ENCODE measurements at places on chromosomes 7 and 10. TPM values are rescaled to one million over a fixed set of nuclear protein-coding genes. Genes with fewer than 3 reads are reported as not detected.

DNA sequence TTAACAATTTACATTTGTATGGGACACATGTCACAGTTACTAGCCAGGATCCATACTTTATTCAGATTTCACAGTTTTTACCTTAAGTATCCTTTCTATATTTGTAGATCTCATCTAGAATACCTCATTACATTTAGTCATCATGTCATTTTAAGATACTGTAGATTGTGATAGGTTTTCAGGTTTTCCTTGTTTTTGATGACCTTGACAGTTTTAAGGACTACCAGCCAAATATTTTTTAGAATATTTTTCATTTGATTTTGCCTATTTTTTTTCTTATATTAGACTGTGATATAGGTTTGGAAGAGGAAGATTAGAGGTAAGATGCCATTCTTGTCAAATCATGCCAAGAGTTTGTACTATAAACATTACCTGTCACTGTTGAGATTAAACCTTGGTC is 460.3 kb downstream of the ANKRD7 start:
- no peaks in the 10 kb centered on the region for H3K36me3 ChIP-seq
- no peaks in the 10 kb centered on the region for H3K27me3 ChIP-seq
- no peaks in the 10 kb centered on the region for H3K4me1 ChIP-seq
- DNase-seq, result no peak

Gene NKX6-2
- total RNA-seq, result 0.24 TPM

GRCh38 chr10:46287846-46288477 is 1.2 kb downstream of the ANTXRL start:
- H3K36me3 ChIP-seq, result no peaks in the 10 kb centered on the region
- no peak overlapping the region for H3K4me3 ChIP-seq
- peaks cover 18% of the 10 kb centered on the region for H3K4me1 ChIP-seq
- no peak overlapping the region for H3K27ac ChIP-seq

DNA sequence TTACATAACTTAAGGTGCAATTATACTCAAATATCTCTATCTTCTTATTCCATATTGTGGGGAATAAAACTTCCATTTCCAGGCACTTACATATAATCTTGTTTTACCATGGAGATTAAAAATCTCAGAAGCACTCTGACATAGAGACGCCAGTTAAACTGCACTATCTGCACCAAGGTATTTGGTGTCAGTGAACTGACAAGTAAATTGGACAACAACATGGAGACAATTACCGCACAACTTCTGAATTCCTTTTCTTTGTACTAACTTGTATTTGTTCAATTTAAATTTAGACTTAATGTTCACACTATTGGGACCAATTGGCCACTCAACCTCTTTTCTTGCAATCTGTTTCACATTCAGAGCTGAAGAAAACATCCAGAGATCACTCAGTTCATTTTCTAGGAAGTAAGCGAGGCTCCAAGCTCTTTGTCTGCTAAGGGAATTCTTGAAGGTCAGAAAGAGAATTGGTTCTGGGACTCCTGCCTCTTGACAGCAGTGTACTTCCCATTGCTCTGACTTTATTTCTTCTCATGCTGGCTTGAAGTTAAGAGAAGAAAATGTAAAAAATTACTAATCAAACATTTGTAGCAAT is 184.7 kb downstream of the CHCHD3 start:
- H3K4me3 ChIP-seq, result no peak overlapping the region
- peaks cover 6% of the 10 kb centered on the region for H3K36me3 ChIP-seq
- no peak overlapping the region for H3K27ac ChIP-seq
- no peak for DNase-seq

GRCh38 chr10:94115725-94116124 is 122.0 kb downstream of the PLCE1 start:
- H3K27me3 ChIP-seq, result no peaks in the 10 kb centered on the region
- no peaks in the 10 kb centered on the region for H3K36me3 ChIP-seq
- H3K27ac ChIP-seq, result no peak overlapping the region
- no peak for DNase-seq
- H3K4me1 ChIP-seq, result no peaks in the 10 kb centered on the region
- no peak overlapping the region for H3K4me3 ChIP-seq

- H3K36me3 ChIP-seq, result no peaks in the 10 kb centered on the region
- H3K27me3 ChIP-seq, result no peaks in the 10 kb centered on the region
- no peak overlapping the region for H3K27ac ChIP-seq
- DNase-seq, result no peak
Observed at GRCh38 chr10:78581133-78581694, 487.6 kb upstream of the ZMIZ1 start.

GRCh38 chr7:10299384-10299783 is 674.3 kb upstream of the PHF14 start:
- H3K27me3 ChIP-seq, result no peaks in the 10 kb centered on the region
- H3K4me3 ChIP-seq, result no peak overlapping the region
- H3K27ac ChIP-seq, result no peak overlapping the region
- DNase-seq, result no peak
- H3K4me1 ChIP-seq, result peaks cover 10% of the 10 kb centered on the region

- no peak overlapping the region for H3K4me3 ChIP-seq
- no peaks in the 10 kb centered on the region for H3K27me3 ChIP-seq
- H3K36me3 ChIP-seq, result no peaks in the 10 kb centered on the region
- DNase-seq, result no peak
Observed at GRCh38 chr10:97882142-97883091, 32.8 kb downstream of the GOLGA7B start.

Gene MYH16
- total RNA-seq, result not detected

DNA sequence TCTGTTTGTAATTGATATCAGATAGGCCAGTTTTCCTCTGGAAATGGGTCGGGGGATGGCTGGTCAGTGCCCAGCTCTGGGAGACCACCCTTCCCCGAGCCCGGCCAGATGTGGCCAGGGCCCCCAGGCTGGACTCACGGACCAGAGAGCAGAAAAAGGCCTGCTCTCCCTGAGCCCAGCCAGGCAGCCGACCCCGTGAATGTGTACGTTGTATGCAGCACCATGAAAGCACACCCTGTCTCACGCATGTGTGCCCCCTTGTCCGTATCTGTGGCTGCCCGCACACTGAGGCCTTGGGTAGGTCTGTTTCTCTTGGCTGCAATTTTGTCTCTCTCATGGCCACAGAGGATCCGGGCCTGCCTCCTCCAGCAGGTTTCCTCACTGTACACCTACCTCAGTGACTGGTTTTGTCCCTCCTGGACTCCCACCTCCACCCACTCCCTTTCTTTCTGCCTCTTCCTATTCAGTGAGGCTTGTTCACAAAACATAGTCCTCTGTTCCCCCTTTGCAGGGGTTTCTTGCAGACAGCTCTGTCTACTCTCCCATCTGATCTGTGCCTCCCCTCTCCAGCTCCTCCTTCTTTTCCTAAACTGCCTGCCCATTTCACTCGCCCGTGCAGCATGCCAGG is 23.6 kb upstream of the ANKRD2 start:
- H3K27me3 ChIP-seq, result no peaks in the 10 kb centered on the region
- H3K36me3 ChIP-seq, result no peaks in the 10 kb centered on the region
- DNase-seq, result no peak
- no peak overlapping the region for H3K27ac ChIP-seq
- no peak overlapping the region for H3K4me3 ChIP-seq

Gene DMTF1
- total RNA-seq, result 114 TPM

DNA sequence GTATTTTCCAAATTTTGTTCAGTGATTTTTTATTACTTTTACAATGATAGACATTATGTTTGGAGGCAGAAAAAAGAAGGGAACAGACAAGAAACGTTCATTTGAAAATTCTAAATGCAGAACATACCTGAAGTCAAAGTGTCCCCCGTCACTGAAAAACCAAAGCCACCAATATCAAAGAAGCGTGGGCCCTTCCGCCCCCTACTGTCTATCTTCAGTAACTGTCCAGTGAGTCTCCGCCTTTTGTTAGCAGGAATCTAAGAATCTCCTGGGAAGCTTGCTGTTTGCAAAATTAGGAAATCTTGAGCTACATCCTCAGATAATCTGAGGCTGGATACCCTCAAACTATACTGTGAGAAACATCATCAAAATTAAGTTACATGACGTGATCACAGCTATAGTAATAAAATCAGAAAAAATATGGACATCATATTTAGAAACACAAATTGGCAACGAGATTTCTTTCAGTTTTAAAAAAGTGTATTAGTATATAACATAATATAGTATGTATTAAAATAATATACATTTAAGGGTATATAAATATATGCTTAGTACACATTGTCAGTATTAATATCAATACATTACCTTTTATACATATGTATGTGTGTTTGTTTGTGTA is 169.3 kb upstream of the AKR1E2 start:
- H3K36me3 ChIP-seq, result no peaks in the 10 kb centered on the region
- DNase-seq, result peak; percentile 84
- H3K4me3 ChIP-seq, result no peak overlapping the region
- H3K4me1 ChIP-seq, result peaks cover 19% of the 10 kb centered on the region

Measured in GM23338 (cell line).